ENCODE measurements at places on chromosomes 13 and 19. TPM values are rescaled to one million over a fixed set of nuclear protein-coding genes. Genes with fewer than 3 reads are reported as not detected.

GRCh38 chr13:29509999-29510589, 85.4 kb downstream of the SLC7A1 start:
- DNase-seq = peak; percentile 88

DNA sequence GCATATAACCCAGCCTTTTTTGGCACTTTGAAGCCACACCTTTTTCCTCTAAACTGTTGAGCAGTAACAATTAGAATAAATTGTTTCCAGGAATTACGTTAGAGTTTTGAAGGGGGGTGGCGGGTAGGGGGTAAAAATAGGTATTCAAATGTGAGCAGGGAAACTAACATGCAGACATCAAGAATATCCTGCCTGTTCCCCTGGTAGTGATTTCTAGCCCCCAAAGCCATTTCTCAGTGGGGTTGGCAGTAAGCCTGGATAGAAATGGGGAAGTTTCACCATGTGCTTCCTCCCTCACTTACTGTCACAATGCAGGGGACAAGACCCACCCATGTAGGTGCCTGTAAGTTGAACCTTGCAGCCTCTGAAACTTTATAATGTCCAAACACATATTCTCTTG, 3.8 kb downstream of the DOCK9 start:
- DNase-seq = no peak

GRCh38 chr13:113879017-113879416, 15.1 kb upstream of the GAS6 start:
- DNase-seq = no peak

GRCh38 chr19:18850471-18851375, 19.0 kb downstream of the UPF1 start:
- DNase-seq = no peak

DNA sequence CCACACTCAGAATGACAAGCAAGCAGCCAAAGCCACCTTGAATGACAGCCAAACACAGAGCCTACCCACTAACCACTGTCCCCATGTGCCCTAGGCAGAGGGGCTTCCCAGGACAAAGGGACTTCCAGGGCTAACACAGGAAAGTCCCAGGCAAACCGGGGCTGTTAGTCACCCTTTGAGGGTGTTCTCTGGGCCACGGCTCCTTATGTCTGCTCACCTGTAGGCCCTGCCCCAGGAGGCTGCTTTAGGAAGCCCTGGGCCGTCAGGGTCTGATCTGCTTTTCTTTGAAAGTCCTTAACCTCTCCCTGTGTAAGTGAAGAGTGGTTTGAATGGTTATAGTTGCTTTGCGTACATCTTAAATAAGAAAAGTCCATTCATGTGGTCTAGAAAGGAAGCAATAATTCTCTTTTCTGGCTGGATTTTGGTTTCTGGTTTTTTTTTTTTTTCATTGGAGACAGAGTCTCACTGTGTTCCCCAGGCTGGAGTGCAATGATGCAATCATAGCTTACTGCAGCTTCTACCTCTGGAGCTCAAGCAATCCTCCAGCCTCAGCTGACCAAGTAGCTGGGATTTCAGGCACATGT, 161.4 kb downstream of the EFNB2 start:
- peak; percentile 41 for DNase-seq

GRCh38 chr19:52690369-52691214, 44.3 kb downstream of the ZNF611 start:
- peak; percentile 98 for DNase-seq

DNA sequence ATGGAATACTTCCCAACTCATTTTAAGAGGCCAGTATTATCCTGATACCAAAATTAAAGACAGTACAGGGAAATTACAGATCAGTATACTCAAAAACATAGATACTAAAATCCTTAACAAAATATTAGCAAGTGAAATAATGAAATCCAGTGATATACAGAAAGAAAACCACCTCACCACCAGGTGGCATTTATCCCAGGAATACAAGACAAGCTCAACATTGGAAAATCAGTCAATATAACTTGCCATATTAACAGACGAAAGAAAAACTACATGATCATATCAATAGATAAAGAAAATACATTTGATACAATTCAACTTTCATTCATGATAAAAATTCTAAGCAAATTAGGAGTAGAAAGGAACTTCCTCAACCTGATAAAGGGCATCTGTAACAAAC, 6.7 kb upstream of the GNA15 start:
- peak; percentile 75 for DNase-seq

DNA sequence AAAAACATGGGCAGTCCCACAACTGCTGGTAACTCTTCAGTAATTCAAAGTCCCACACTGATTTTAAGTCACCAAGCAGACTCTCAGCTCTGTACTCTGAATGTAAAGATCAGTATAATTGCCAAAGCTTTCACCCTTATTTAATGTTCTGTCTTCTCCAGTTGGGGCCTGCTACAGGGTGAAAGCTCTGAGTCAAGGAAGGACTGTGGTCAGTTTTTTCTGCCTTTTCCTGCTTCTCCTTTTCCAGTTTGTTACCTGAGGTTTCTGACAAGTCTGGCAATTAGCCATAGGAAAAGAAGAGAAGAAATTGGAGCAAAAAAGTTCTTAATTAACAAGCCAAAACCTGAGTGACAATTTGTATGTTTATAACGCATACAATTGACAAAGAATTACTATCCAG, 279.3 kb downstream of the RBM26 start:
- no peak for DNase-seq

- DNase-seq = no peak
Observed at GRCh38 chr13:109963384-109963783, 177.0 kb upstream of the IRS2 start.

DNA sequence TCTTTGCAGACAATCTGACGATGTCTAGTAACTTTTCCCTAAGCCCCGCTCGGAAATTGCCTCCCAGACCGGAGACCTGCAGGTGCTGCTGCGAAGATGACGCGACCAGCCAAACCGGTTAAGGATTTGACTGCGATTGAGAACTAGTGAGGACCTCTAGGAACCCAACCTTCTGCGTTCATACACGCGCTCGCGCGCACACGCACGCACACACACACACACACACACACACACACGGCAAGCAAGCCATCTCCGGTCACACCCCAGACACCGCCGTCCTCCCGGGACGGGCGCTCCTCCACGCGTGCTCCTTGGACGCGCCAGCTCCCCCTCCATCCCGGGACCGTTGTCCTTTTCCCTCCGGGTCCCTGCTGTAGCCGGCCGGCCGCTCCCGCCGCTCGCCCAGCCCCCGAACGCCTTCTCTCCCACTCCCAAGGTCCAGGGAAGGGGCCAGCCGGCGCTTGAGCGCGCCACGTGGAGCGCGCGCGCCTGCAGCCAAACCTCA, 1.2 kb downstream of the TBC1D4 start:
- DNase-seq = peak; percentile 61

DNA sequence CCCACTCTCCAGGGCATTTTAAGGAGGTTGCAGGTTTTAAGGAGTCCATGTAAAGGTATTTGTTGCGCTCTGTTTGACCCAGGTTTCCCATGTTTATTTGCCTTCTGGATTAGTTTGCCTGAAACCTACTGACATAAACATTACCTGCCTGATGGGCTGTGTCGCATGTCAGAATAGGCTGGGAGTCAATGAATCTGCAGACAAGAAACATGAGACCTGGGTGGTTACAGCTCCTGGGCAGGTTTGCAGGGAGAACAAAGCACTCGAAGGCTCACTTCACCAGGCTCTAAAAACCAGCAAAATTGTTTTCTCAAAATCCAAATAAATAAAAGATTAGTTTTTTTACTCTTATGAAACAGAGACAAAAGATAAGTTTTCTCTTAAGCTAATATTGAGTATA, 114.4 kb upstream of the SERTM1 start:
- DNase-seq = no peak

- DNase-seq = no peak
Observed at GRCh38 chr19:37243206-37243632, 25.2 kb downstream of the ZNF383 start.

DNA sequence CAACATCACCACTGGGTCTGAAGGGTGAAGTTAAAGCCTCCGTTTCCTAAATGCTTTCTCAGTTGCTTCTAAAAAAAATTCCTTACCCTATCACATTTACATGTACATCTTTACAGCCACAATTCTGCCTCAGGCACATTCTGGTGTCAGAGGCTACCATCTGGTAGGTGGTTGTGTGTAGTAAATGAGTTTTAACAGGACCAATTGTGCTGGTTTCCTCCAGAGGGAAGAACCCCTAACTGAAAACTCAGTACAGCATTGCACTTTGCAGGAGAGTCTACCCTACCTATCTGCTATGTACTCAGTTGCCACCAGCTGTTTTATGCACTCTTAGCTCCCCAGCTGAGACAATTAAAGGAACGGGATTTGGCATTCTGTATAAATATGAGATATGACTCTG, 1576.5 kb downstream of the PCDH9 start:
- no peak for DNase-seq

- DNase-seq = no peak
Observed at GRCh38 chr19:24032651-24033050, 54.3 kb upstream of the ZNF254 start.

PGLYRP2 gene
- not detected for polyA plus RNA-seq

SIGLEC10 gene
- not detected for polyA plus RNA-seq

NUDT15 gene
- 19.5 TPM for polyA plus RNA-seq

ZNF155 gene
- polyA plus RNA-seq = 4.0 TPM

SELENOV gene
- polyA plus RNA-seq = not detected

CBARP gene
- polyA plus RNA-seq = 0.41 TPM

SBK3 gene
- polyA plus RNA-seq = not detected

ARHGEF1 gene
- 49.6 TPM for polyA plus RNA-seq
